M059J (cell line): ENCODE measurements at places on chromosomes 12 and 14.

- peak; percentile 85 for DNase-seq
These were observed 2.3 kb downstream of the DGKA start for GRCh38 chr12:55933169-55933798.

- peak; percentile 10 for DNase-seq
These were observed 103.5 kb downstream of the RPAP3 start for GRCh38 chr12:47602325-47602724.

DNA sequence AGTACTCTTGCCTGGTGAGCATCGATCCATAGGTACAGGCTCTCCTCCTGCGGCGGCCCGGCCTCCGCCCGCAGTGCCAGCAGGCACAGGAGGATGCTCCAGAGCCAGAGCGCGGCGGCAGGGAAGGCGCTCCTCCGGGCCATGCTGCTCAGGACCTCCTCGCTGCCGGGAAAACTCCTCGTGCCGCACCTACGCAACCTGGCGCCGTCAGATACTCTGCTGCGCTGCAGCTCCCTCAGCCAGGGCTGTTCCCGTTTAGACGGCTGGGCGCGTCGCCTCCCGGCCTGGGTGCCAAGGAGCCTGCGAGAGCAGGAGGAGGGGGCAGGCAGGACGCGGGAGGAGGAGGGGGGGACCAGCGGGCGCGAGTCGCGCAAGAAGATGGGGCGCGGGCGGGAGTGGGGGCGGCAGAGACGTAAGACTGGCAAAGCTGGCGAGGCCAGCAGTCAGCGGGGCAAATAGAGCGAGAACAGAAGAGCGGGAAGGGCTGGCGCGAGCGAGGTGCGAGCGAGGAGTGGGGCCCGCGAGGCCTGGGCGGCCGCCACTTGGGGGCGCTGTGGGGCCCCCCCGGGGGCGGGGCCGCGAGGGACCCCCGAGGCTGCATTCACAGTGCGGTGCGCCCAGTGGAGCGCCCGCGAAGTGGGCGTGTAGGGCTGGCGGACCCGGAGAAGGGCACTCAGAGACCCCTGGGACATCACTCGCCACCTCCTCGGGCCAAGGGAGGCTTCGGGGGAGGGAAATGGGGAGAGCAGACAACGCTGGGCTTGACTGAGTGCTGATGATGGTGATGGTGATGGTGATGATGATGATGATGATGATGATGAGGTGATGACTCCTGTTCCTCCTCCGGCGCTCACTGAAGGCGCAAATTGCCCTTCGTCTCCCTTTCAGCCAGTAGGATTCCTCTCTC, at the start of gene WIF1:
Gene WIF1, minus strand, starts transcription at position 257 of the 907 bp plus-strand sequence. Its CDS starts 114 bp downstream, at position 143.
- peak; percentile 18 for DNase-seq

GRCh38 chr12:102958073-102958829, 777 bp downstream of the ASCL1 start:
- peak; percentile 15 for DNase-seq

- DNase-seq: peak; percentile 79
These were observed 44.0 kb upstream of the REP15 start for GRCh38 chr12:27652174-27652763.
